ENCODE measurements at places on chromosomes 16 and 17.
A peak's percentile ranks its signal among the peaks of the same experiment; 100 is the strongest.

GRCh38 chr17:57357392-57357784, 101.1 kb downstream of the MSI2 start:
- DNase-seq = peak; percentile 67

DNA sequence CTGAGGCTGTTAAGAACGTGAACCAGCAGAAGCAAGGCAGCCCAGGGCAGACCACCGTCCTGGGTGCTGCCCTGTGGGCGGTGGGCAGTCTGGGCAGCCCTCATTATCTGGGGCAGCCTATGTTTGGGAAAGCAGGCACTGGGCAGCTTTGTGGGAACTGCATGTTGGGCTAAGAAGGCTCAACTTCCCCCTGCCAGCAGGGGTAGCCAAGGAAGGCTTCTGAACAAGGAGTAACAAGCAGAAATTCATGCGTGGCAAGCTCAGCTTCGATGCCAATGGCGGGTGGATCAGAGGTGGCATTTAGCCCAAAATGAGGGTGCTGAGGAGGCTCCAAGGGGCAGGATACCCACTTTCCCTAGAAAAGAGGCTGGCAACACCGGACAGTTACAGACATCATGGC, 42.7 kb upstream of the METRNL start:
- DNase-seq = no peak

DNA sequence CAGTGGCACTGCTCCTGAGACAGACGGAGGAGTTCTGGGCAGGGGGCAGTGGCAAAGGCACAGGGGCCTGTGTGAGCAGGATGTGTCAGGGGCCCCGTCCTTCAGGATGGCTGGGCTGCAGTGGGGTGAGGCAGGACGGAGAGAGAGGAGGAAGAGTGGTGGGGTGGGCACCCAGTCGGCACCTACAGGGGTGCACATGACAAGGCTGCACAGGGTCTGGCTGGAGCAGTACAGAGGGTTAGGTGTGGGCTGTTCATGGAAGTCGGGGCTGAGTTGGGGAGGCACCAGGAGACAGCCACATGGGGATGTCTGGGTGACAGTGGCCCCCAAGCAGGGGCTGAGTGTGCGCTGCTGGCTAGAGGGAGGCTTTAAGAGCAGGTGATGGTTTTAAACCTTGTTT, 106.0 kb downstream of the RAB11FIP4 start:
- no peak for DNase-seq

- DNase-seq = no peak
Measured at GRCh38 chr16:88585269-88585668, 15.1 kb downstream of the ZC3H18 start.

- no peak for DNase-seq
Measured at GRCh38 chr17:77723909-77724875, 234.3 kb upstream of the TNRC6C start.
